ENCODE measurements at places on chromosomes 6 and 20.

DNA sequence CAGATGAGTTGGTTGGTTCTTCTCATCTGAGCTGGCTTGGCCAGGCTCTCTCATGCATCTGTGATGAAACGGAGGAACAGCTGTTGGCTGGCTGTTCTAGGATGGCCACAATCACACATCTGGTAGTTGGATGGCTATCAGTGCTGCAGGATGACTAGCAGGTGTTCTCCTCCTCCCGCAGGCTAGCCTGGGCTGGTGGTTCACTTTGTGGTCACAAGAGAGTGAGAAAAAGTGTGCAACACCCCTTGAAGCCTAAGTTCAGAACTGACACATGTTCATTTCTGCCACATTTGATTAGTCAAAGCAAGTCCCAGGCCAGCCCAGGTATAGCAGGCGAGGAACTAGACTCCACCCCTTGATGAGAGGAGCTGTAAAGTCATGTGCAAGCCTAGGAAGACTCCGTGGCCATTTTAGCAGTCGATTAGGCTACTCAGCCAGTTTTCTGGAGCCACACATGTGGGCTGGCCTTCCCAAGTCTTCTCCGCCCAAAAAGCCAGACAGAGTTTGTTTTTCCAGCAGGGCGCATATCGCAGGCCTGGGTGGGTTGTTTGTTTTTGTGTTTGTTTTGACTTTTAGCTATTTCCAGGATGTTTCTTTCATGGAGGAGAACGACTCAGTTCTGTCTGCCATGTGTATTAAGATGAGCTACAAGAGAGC lies 120.8 kb downstream of the ISM1 start:
- no peak for DNase-seq

- DNase-seq, result no peak
Measured at GRCh38 chr6:137866200-137866913, 702 bp upstream of the TNFAIP3 start.

DNA sequence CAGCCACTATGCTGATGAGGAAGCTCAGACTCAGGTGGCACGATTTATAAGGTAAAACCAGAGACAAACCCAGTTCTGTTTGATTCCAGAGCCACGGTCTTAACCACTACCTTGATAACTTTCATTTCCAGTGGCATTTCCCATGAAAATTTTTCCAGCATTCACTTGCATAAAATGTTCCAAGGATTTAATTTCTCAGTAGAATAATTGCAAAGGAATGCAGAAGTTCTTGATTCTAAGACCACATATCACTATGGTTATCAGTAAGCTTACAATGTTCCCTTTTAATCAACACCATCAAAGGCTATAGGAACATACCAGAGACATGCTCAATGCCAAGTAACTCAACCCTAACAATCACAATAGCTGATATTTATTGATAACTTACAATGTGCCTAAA lies 306.0 kb upstream of the HS3ST5 start:
- DNase-seq, result no peak

DNA sequence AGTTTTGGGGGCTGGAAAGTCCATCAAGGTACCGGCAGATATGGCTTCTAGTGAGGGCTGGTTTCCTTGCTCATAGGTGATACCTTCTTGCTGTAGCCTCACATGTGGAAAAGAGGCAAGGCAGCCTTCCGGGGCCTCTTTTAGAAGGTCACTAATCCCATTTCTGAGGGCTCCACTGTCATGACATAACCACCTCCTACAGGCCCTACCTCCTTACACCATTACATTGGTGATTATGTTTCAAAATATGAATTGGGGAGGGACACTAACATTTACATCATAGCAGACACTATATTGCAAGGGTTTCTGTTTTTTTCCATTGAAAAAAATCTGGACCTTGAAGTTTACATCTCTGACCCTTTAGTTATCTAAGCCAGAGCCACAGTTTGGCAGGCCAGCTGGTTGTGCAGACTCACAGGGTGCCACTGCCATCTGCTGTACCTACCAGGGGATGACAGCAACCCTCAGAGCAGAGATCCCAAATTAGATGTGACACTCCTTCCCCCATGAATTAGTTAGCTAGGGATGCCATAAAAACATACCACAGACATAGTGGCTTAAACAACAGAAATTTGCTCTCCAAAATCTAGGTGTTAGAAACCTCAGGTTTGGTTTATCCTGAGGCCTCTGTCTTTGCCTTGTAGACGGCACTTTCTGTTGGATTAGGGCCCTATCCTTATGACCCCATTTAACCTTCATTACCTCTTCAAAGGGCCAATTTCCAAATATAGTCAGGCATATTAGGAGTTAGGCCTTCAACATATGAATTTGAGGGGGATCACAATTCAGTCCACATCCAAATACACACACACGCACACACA lies 166.4 kb upstream of the RNF217 start:
- no peak for DNase-seq

GRCh38 chr6:109894181-109894580 lies 83.9 kb upstream of the GPR6 start:
- no peak for DNase-seq

- DNase-seq, result no peak
Measured at GRCh38 chr6:138520463-138520862, 21.2 kb upstream of the NHSL1 start.

DNA sequence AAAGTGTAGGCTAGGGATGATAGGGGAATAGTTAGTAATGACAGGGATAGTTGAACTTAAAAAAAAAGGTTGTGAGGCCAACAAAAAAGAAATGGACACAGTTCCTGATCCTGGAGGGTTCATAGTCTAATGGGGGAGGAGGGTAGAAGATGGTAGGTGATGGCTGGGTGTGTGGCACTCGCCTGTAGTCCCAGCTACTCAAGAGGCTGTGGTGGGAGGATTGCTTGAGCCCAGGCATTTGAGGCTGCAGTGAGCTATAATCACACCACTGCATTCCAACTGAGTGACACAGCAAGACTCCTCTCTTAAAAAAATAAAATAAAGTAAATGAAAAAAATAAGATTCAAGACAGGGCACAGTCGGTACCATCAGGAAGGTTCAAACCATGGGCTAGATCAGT lies 2.4 kb upstream of the MICB start:
- DNase-seq, result no peak

GRCh38 chr6:56652231-56652630 lies 9.5 kb upstream of the DST start:
- no peak for DNase-seq

GRCh38 chr6:135221505-135221904 lies 40.4 kb downstream of the MYB start:
- no peak for DNase-seq

DNA sequence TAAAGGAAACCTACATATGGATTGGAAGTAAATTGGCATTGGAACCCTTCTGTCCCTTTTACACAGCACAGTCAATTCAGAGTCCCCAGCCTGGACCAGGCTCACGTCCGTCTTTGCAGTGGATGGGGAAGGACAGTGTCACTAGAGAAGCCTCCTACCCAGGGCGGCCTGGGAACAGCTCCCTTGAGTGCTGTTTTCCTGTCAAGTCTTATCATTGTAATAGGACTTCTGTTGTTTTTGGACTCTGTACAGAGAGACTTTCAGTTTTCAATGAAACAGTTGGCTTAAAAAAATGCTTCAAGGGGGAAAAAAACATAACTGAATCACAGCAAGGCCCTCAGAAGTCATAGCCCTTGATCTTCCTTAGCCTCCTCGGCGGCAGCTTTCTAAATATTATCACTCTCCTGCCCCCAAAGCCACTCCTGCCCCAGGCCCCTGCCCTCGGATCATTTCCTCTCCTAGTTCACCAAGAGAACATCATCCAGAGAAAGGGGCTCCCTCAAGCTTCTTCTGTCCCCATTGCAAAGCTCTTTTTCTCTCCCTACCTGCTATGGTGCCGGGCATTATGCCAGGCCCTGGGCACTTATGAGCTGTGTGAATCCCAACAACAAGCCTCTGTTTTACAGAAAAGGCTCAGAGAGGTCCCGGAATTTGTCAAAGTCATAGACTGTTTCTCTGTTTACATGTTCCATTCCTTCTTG lies 37.8 kb upstream of the CNKSR3 start:
- no peak for DNase-seq

DNA sequence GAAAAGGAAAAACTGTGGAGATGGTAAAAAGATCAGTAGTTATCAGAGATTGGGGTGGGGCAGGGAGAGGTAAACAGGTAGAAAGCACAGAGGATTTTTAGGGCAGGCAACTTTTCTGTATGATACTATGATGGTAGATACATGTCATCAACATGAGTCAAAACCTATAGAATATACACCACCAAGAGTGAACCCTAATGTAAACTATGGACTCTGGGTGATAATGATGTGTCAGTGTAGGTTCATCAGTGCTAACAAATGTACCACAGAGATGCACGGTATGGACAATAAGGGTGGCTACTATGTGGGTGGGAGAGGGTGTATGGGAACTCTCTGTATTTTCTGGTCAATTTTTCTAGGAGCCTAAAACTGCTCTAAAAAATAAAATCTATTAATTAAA lies 18.5 kb downstream of the PACSIN1 start:
- DNase-seq, result no peak

- no peak for DNase-seq
Measured at GRCh38 chr6:147033267-147033666, 170.9 kb upstream of the STXBP5 start.

DNA sequence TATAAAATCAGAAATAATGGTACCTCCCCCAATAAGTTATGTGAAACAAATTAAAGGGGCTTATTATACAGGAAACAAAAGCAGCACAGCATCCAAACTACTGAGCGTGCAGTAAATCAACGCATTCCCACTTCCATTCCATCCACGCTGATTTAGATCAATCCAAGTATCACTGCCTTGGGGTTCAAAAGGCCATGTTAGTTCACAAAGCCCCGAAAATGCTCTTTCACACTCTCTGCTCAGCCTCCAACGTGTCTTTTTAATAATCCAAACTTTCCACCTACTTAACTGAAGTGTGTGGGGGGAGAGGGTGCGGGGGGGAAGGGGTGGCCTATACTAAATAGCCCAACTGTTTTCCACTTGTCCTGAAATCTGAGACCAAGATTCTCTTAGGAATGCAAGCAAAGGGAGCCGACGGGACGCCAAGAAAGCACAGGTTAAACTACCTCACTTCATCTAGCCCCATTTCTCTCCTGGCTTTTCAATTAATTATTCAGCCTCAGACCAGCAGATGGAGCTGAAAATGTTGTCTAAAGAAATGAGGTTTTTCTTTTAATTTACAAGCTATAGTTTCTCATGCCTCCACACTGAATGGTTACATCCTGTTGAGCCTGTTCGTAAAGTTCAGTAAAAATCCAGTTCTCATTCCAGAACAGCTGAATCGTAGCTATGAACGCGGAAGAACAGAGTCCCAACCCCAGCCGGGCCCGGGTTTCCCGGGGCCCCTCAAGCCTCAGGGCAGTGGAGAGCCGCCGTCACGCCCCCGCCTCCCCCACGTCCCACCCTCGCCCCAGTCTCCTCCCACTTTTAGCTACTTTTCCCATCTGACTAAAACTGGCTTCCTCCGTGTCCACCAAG lies 1.0 kb upstream of the NXT1 start:
- DNase-seq, result peak; percentile 67

GRCh38 chr6:47138046-47138445 lies 95.9 kb upstream of the ADGRF1 start:
- DNase-seq, result no peak
